ENCODE measurements at places on chromosomes 2 and 18.

- no peak for DNase-seq
Observed at GRCh38 chr2:126639276-126639675, 16.7 kb upstream of the GYPC start.

DNA sequence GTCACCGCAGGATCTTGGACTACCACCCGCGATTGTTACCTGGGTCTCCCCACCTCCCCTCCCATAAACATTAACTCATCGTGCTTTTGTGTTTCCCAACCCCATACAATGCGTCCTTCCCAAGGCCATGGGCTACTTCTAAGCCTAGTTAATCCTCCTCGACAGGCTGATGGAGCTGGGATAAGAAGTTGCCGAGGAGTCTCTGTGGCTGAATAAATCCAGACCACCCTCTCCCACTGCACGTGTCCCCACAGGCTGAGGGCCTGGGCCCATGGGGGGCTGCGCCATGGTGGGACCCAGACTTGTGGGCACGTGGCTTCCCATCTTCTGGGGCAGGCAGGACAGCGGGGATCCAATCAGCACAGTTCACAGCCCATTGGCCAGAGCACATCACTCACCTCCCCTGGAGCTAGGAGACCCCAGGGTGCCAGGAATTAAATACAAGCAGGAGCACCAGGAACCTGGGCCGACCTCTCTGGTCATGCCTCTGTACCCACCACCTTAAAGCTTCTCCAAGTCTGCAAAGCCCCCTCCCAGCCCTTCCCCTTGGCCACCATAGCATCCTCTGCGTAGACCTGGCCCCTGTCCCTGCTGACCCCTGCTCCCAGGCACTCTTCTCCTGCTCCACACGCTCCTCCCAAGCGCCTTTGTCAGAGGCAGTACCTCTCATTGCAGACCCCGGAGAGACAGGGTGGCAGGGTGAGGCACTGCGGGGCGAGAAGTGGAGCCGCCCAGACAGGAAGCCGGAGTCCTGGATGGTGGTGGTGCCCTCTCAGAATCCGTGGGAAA, 51.0 kb upstream of the ID2 start:
- DNase-seq: no peak

DNA sequence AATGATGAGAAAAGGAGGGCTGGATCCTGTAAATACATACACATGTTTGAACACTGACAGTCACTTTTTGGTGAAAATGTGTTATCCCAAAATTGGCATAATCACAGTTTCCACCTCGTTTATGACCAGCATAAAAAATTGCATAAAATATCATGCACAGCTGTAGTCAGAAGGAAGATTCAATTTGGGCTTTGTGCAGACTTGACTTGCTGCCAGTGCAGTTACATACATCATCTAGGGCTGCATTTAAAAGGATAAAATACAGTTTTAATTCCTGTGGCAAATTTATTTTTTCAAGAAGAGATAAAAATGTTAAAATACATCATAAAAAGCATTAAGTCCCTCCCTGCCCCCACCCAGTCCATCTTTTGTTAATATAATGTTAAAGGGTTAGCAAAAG, 103.8 kb downstream of the VWC2L start:
- DNase-seq: no peak

DNA sequence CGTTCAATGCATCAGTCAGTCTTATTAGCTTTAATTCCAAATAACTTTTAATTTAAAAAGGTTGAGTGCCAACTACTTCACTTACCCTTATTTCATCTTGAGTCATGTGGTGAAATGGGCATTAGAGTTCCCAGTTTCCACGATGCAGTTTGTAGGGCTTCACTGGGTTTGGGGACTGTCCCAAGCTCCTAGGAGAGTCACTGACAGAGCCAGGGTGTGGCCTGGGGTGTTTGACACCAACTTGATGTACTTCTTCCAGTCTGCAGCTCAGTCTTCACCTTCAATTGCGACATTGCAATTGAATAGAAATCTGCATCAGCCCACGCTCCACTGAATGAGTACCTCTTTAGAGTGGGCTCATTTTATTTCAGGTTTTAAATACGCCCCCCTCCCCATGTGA, 165.3 kb downstream of the ARL4C start:
- no peak for DNase-seq

DNA sequence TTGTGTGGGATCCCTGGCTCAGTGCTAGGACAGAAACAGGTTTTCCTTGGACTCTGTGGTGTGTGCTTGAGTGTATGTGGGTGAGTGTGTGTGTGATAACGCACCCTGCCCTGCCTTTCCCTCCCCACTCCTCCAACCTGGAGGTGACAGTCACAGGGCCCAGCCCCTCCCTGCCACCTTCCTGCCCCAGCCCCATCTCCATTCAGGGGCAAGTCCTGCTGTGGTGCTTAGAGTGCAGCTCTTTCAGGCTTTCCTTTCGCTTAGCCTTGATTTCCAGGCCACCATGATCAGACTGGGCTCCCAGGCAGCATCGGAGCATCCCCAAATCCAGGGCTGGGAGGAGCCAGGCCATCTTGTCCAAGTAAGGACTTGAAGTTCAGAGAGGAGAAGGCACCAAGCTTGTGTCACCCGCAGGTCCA, 185.2 kb downstream of the ZFP36L2 start:
- peak; percentile 52 for DNase-seq

DNA sequence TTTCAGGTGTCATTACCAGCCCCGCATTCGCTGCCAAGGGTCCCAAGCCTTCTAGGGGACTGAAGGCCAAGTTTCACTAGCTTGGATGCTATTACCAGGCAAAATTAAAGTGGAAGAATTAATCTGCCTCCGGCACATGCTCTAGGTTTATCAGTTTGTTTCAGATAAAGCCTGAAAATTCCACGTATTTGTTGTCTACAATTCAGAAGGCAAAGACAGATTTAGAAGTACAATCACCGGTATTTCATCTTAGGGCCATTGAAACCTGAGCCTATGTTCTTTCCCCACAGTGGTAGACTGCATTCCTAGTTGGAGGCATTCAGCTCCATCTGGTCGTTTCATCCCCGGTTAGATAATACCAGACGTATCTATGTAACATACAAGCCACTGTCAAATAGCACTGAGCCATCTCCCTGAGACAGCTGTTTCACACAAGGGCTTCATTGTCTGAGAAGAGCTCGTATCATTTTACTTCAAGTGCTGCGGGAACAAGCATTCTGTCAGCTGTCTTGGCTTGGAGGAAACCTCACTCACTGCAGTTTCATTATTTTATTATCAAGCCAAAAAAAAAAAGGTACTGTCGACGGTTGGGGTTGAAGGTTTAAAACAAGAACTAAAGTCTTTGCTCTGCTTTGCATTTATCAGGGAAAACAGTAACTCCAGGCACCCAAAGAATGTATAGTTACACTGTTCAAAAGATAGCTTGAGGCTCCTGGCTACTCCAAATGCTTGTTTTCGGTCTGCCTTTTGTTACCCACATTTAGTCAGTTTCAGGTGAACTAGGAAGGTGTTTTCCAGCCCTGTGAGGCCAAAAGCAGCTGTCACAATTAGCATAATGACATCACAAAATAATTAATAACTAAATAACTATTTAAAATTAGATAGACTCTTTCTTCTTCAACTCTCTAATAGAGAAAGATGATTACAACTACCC, 76.7 kb downstream of the TGIF1 start:
- DNase-seq: no peak

All from foreskin keratinocyte (primary cell).